Hematopoietic multipotent progenitor cell treated with erythropoietin and hydrocortisone succinate and interleukin-3 and kit ligand, for 17 days (in vitro differentiated cells): ENCODE measurements at places on chromosomes 7 and 10.

DNA sequence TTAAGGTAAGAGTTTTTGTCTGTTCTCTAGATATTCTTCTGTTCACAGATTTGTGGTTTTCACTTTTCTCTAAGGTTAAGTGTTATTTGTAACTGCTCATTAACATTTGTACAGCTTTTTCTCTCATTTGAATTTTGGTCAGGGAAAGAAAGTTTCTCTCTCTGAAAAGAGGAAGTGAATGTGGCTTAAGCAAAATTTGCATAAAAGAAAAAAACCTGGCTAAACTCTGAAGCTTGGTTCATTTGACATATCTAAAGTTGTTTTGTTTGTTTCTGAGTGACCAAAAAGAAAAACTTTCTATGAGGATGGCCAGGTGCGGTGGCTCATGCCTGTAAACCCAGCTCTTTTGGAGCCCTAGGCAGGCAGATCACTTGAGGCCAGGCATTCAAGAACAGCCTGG lies 22.0 kb upstream of the SLC26A4 start:
- no peak for DNase-seq

GRCh38 chr10:48811917-48812316 lies 127.2 kb downstream of the WDFY4 start:
- no peak for DNase-seq

- DNase-seq = no peak
Observed at GRCh38 chr10:61825001-61825400, 76.5 kb upstream of the ARID5B start.

DNA sequence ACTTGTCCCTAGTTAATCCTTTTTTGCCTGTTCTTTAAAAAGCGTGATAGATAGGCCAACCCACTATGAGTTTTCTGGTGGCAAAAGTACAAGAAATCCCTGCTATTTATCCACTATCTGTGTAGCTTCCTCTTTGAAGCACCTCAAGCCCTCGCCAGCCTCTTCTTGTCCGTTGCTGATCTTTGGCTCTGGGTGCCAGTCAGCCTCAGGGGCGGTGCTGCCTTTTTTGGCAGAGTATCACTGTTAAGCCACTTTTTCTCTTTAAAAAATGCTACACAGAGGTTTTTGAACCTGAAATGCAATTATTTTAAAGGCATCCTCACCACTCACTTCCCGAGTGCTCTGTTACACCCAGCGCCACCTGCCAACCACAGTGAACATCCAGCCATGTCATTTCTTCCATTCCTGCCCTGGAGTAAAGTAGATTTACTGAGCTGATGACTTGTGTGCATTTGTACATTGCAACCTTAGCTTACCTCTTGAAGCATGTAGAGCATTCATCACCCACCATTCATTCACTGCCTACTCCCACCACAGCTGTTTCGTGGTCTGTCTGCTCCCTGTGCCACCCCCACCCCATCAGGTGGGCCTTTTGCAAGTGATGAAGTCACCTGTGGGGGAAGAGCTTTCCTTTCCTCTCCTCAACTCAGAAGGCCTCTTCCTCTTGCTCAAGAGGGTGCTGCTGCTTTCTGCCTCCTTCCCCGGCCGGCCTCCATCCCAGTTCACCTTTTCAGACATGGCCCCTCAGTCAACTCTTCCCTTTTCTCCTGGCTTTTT lies 414.2 kb upstream of the GALNT17 start:
- no peak for DNase-seq

GRCh38 chr7:48173313-48173712 lies 2.1 kb downstream of the ABCA13 start:
- DNase-seq = no peak

- DNase-seq = no peak
Observed at GRCh38 chr10:107790271-107790670, 625.8 kb upstream of the SORCS1 start.

GRCh38 chr7:64887756-64888508 lies 15.1 kb upstream of the ZNF273 start:
- peak; percentile 67 for DNase-seq

- DNase-seq = no peak
Observed at GRCh38 chr7:149616898-149617297, 119.3 kb upstream of the ZNF746 start.

DNA sequence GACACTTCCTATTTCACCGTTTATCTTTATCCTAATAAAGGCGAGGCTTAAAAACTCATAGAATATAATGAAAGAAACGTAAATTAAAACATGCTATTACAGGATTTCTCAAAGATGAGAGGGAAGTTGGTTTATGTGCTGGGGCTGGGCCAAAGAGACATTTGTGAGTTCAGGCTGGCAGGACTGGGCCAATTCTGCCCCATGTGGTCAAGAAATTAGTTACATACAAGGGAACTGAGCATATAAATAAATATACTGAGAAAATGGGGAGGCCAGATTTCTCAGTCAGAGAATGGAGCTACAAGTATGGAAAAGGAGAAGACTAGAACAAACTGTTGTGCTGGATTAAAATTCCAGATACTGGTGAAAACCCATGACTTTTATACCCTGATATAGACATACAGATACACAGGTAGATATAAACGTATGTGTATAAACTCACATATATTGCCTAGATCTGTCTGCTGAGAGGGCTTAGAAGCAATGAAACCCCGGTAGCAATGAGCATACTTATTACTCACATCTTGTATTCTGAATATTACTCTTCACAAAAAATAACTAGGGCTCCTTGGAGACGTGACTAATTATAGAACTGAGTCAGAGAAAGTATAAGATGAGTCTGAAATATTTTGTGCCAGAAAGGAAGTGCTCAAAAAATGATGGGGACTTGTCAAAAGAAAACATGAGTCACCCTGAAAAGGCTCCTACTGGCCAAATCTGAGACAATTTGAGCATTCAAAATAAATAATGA lies 155.7 kb upstream of the FGFR2 start:
- DNase-seq = no peak

GRCh38 chr7:7816816-7817536 lies 98.6 kb upstream of the RPA3 start:
- DNase-seq = no peak

GRCh38 chr7:143892527-143893300 lies 9.3 kb downstream of the TCAF1 start:
- peak; percentile 51 for DNase-seq

- peak; percentile 87 for DNase-seq
Observed at GRCh38 chr10:43461950-43462349, 25.0 kb downstream of the ZNF487 start.

DNA sequence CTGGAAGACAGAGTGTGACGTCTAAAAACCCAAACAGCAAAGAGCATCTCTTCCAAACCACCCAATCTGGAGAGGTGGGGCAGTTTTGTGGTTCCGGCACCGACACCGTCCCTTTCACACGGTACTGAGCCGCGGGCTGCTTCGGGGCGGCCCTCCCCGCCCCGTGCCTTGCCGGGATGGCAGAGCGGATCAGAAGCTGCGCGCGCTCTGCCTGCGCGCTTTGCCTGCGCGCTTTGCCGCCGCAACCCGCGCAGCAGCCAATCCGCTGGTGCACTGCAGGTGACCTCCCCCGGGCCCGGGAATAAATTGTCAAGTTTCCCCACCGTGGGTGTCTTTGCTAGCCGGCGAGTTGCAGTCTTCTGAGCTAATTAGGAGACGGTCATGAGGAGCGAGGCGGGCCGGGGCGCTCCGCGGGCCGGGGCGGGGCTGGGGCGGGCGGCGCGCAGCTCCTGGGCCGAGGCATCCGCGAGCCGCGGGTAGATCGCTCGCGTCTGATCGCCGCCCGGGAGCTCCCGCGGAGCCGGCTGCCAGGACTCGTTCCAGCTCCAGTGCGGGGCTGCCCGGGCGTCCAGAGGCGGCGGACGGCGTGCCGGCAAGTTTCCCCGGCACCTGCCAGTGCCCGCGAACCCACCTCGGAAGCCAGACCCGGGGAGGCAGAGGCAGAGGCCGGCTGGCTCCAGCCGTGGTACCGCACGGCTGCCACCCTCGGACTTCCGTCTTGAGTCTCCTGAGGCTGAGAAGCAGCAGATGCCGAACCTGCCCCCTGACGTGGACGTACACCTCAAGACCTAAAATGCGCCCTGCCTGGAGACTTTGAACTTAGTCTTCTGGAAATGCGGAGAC lies 536.0 kb upstream of the GALNT17 start:
- no peak for DNase-seq

DNA sequence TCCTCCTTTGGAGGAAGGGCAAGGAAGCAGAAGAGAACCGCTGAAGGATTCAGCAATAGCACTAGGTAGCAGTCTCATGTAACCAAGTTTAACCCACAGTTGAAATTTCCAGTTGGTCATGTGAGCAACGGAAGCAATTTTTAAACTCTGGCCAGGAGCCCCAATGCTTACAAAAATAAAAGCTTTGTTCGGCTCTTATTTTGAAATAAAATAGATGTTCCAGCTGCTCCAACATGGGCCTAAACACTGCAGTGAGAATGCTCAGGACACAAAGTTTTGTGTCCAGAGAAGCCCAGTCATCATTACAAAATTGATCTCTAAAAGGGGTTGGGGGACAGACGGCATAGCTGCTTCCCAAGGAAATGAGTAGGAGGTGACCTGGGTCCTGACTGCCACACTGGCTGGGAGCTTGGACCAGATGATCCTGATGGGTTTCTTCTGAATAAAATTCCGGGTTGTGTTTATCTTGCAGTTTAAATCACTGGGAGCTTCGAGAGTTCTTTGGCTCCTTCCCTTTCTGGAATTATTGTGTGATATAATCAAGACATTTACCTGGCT lies 452 bp upstream of the TMEM140 start:
- peak; percentile 87 for DNase-seq

GRCh38 chr7:120961638-120962173 lies 11.1 kb downstream of the ING3 start:
- DNase-seq = no peak

GRCh38 chr7:38568497-38568896 lies 62.7 kb downstream of the AMPH start:
- DNase-seq = no peak
